ENCODE measurements at places on chromosomes 2 and 18.

GRCh38 chr2:48187503-48187902 lies 281.2 kb upstream of the FBXO11 start:
- DNase-seq = no peak

DNA sequence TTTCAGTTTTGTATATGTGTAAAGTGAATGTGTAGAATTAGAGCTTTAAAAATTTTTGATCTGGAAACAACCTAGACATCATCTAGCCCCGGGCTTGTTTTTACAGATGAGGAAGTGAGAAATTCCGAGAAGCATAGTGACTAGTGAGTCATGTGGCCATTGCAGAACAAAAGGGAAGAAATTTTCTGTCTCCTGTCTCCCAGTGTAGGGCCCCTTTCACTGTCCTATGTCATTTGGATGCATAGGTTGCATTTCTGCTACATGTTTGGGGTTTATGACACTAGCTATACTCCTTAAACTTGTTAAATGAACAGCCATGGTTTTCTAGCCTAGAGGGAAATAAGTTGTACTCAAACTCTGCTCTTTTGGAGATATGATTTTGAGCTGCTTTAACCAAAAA lies 84.6 kb downstream of the PLCL1 start:
- no peak for DNase-seq

GRCh38 chr2:143635302-143635701 lies 506.1 kb downstream of the ARHGAP15 start:
- DNase-seq = no peak

- no peak for DNase-seq
Observed at GRCh38 chr2:196238836-196239380, 67.5 kb upstream of the STK17B start.

- DNase-seq = no peak
Observed at GRCh38 chr2:30775833-30776232, 31.4 kb downstream of the CAPN13 start.

DNA sequence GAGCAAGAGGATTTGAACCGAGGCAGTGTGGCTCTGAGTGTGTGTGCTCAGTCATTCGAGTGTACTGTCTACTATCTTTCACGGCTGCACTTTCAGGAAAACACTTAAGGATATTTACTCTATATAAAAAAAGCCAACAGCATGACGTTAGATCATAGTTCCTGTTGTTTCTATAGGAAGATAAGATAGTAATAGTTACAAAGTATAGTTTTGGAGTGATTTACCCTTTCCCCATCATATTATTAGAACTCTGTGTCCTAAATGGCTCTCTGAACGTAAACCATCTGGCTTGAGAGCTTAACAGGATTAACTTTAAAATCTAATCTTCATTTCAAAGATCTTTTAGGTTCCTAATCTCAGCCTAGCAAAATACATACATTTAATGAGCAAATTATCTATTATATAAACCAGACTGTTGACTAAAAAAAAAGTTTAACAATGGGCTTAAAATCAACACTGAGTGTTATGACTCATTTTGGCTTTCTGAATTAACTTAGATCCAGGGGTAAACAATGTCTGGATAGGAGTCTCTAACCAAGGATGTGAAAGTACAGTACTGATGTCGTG lies 150.3 kb upstream of the DNMT3A start:
- DNase-seq = no peak

DNA sequence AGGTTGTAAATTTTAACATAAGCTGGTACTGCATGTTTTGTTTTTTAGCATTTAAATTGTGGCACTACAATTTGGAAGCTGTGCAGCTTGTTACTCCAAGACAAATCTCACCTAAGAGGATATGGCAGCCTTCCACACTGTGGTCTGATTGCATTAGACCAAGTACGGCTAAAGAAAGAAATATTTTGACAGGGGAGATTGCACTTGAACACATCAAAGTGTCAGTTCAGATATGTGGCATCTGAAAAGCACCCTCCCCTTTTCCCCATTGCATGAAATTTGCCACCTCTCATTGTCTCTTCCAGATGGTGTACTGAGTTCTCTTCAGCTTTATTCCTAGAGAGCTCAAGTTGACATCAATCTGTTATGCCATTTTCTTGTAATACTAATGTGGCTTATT lies 295.9 kb downstream of the ERBB4 start:
- DNase-seq = no peak

- DNase-seq = no peak
Observed at GRCh38 chr2:58266211-58266610, 25.1 kb upstream of the FANCL start.

DNA sequence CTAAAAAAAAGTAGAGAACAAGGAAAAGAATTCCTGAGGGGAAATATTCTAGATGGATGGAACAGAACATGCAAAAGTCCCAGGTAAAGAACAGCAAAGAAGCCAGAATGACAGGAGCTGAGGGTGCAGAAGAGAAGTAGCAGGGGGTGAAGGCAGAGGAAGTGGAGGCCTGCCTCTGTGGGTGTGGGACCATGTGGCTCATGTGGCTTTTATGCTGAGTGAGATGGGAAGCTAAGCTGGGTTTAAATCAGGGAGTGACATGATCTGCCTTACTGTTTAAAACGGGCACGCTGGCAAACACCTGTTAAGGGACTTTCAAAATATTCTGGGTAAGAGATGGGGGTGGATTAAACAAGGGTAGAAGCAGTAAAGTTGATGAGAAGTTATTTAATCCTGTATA lies 40.0 kb downstream of the GKN2 start:
- no peak for DNase-seq
